Hematopoietic multipotent progenitor cell treated with erythropoietin and hydrocortisone succinate and interleukin-3 and kit ligand, for 8 days (in vitro differentiated cells): ENCODE measurements at places on chromosomes 7 and 10.

DNA sequence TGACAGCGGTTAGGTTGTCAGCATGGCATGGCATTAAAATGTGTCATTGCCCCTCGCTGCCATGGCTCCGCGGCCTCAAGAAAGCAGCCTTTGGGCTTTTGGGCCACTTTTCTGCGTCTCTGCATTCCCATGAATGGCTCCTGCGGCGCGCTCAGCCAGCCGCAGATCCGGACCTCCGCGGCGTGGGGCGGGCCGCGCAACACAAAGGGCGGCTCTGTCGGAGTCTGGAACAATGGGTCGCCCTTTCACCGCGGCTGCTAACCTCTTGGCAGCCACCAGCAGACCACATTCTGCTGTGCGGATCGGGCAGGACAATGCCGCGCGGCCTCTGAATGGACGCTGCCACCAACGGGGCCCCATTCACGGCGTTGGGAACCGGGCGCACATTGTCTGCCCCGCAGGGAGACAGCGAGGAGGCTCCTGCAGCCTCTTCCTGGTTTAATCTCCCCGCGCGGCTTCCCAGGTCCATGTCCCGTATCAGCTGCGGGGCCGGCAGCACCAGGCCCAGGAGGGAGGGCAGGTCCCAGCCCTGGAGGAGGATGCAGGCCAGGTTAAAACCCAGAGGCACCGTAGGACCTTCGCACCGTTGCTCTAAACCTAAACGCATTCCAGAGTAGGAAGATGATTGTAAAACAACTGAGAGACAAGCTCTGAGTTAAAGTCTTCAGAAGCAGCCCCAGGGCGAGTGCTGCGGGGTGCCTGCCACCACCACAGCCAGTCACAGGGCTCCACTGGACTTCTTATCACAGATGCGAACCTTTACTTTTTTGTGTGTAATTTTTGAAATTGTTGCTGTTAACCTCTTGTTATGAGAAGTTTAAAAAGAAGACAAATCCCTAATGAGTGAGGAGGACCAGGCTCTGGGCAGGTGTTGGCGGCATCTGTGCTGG, 71.6 kb downstream of the NKX6-2 start:
- DNase-seq, result no peak

DNA sequence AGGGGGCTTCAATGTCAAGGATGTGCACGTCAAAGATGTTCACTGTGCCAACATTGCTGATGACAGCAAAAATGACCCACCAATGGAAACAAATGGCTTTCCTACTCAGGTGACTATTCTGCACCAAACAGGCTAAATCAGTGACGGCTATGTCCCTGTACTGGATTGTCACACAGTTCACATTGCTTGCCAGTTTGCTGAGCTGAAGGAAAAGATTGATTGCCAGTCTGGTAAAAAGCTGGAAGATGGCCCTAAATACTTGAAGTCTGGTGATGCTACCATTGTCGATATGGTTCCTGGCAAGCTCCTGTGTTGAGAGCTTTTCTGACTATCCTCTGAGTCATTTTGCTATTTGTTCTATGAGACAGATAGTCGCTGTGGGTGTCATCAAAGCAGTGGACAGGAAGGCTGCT, 202.2 kb upstream of the ETV1 start:
- no peak for DNase-seq

DNA sequence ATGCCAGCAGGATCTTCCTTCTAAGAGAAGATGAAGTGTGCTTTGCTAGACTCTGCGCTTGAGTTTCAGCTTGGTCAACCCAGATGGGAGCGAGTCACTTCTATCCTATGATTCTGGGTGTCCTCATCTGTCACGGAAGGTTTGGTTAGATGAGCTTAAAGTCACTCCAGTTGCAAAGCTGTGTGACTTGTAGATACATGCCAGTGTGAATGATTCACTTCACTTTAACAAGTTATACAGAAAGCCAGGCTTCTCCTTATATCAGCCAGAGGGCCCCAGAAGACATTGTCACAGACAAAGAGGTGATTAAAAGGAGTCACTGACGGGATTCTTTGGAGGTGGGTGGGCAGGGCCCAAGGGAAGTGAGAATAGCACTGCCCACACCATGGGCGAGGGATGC, 122.6 kb upstream of the PFKP start:
- DNase-seq, result no peak

DNA sequence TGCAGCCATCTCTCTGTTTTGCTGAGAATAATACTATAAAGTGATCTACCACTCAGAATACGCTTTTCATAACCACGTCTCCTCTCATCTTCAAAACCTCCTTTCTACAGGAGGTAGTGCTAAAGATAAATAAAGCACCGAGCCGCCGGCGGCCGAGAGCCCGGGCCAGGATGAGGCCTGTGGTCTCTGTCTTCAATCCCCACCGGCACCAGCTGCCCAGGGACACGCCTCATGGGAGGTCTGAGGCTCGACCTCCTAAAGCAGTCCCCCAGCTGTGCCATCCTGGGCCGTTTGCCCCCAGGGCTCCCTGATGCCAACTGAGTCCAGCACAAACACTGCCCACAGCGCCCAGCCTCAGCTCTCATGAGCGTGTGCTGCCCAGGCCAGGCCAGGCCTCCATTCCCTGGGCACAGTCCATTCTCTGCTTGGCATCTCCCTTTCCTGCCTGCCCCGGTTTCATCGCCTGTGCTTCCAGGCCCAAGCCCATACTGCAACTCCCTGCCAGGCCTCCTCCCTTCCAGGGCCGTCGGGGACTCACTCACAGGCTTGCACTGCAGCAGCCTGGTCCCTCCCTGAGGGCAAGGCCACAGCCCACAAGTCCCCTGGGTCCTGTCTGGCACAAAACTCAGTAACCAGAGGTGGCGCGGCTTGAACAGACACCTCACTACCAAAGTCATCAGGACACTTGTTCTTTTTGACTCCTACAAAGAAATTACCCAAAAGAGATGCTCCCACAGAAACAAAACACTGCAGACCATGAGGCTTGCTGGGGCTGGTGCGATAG, 2.5 kb downstream of the INTS1 start:
- DNase-seq, result no peak

DNA sequence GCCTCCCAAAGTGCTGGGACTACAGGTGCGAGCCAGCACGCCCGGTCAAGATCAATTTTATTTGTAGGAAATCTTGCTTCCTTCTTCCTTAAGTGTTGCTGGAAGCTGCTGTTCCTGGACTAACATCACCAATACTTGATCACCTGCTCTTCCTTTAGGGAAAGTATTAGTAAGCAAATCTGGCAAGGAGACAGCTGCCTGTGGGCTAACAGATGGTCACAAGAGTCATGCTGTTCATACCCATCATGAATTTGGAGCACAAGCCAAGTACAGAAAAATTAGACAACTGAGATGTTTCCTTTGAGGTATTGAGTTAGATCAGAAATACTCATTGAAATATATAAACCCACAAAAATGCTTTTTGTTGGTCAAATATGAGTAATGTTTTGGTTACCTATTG, 27.9 kb downstream of the BAIAP2L1 start:
- DNase-seq, result no peak

GRCh38 chr10:14483417-14483816, 152.7 kb upstream of the FRMD4A start:
- no peak for DNase-seq

DNA sequence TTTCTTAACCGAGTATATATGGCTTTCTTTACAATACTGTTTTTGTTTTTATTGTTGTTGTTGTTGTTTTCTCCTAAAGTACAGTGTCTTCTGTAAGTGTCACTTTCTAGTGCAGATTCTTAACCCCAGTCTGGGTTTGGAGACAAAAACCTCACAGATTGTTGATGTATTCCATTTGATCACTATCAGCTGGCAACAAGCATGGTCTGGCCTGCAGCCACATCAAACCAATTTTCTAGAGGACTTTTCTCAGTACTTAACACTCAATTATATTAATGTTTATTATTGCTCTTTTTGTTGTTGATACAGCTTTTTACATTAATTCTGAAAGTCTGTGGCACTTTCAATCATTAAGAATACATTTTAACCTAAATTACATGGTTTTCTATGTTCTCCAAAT, 17.1 kb downstream of the LRRN3 start:
- no peak for DNase-seq

DNA sequence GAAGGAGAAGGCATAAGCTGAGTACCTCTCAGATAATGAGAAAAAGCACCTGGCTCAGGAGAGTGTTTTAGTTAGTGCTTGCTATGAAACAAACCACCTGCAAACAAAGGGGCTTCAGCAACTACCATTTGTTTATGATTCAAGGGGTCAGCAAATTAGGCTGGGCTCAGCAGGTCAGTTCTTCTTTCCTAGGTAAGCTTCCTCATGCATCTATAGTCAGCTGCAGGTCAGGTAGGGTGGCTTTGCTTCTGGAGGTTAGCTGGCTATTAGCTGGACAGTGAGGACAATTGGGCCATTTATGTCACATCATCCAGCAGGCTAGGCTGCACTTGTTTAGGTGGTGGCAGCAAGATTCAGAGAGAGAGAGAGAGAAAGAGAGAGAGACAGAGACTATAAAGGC, 185.5 kb downstream of the EMX2 start:
- no peak for DNase-seq

- no peak for DNase-seq
Measured at GRCh38 chr10:60777696-60778213, 523 bp upstream of the CDK1 start.

DNA sequence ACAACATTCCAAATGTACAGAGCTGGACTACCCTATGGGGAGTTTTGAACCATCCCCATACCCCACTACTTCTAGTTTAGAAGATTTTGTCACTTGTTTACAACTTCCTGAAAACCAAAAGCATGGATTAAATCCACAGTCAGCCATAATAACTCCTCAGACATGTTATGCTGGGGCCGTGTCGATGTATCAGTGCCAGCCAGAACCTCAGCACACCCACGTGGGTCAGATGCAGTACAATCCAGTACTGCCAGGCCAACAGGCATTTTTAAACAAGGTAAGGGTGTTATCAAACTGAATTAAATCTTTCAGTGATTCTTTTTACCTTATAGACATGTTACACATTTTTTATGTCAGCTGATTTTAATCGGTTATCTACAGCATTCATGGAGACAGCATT, 41.5 kb downstream of the AHR start:
- no peak for DNase-seq

- peak; percentile 60 for DNase-seq
Measured at GRCh38 chr10:12902135-12902572, 99.4 kb downstream of the CCDC3 start.

- peak; percentile 72 for DNase-seq
Measured at GRCh38 chr10:122981066-122981464, 864 bp downstream of the PSTK start.

DNA sequence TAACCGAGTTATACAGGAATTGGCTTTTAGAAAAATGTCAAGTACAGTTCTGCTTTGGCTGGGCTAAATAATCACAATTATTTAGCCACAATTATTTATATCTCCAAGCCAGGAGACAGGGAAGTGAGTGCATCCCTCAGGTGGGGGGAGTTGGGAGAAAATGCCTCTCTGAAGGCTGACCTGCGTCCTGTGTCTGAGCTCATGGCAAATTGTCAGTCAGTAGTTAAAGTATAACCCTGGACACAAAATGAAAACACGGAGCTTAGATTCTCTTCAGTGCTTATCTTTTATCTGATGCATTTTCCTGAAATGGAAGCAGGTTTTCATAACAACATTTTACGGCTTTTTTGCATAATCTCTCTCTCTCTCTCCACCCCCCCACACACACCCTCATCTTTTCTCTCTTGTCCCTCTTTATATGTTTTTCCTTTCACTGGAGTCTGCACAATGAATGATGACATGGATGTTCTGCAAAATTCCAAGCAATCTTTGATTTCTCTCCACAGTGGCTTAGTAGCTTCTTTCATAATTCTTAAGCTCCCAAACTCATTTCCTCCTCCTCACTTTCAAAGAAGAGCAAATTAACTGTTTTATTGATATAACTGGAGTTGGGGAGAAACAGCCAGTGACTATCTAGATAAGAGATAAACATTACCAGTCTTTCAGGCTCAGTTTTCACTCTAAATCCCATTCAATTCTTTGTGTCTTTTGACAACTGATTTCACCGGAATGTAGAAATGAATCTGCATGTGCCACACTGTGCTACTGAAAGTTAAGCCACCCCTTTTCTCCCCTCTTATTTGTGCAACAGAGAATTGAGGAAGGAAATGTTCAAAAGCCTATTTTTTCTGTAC, 521.4 kb upstream of the GHITM start:
- DNase-seq, result no peak

- DNase-seq, result no peak
Measured at GRCh38 chr7:77771901-77772300, 26.3 kb downstream of the TMEM60 start.

- DNase-seq, result peak; percentile 51
Measured at GRCh38 chr10:96511044-96511945, 2.4 kb downstream of the TLL2 start.

DNA sequence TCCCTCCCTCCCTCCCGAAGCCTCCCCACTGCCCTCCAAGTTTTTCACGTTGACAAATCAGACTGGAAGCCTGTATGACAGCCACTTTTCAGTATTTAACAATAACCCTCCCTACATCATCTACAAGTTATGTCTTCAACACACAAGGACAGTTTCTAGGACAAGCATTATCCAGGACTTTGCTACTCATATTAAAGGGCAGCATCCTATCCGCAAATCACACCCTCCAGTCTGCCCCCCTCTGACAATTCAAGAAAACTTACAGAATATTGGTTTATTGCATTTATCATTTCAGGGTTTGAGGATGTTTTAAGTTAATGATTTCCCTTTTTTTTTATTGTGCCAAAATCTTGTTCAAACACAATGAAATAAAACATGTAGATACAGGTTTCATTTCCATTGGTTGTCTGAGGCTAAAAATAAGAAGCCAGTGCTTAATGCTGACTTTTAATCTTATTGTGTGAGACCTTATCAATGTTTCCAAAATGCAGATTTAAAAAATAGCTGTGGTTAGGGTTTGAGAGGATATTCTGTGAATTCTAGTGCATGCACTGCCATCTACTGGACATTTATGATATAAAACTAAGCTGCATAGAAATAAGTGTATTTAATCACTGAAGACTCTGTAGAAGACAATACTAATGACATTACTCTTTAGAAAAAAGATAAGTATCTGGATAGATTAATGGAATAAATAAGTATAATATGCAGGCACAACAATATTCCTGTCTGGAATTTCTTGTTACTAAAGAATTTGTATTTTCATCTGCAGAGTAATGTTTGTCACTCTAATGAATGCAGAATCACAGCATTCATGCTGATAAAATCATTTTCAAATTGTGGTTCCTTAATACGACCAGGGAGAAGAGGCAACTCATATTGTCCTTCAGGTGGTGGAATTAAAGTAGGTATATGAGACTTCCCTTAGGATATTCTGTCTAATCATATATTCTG, 64.1 kb downstream of the CAV1 start:
- peak; percentile 65 for DNase-seq

- no peak for DNase-seq
Measured at GRCh38 chr7:130369831-130370550, 10.3 kb upstream of the CPA1 start.

DNA sequence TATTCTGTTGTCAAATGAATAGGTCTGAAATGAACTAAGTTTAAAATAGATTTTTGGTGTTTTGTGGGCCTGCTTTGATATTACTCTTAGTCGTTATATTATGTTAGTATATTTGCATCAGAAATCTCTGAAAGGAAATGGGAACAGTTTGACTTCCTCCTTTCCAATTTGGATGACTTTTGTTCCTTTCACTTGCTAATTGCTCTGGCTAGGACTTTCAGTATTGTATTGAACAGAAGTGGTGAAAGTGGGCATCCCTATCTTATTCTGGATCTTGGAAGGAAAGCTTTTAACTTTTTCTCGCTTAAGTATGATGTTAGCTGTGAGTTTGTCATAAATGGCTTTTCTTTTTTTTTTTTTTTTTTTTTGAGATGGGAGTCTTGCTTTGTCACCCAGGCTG, 273.6 kb upstream of the DKK1 start:
- no peak for DNase-seq
